ENCODE measurements at places on chromosomes 4 and X. TPM values are rescaled to one million over a fixed set of nuclear protein-coding genes. Genes with fewer than 3 reads are reported as not detected.

- no peak for DNase-seq
Measured at GRCh38 chr4:27368781-27369180, 508.1 kb downstream of the STIM2 start.

Gene PLP1
- total RNA-seq = 326 TPM

DNA sequence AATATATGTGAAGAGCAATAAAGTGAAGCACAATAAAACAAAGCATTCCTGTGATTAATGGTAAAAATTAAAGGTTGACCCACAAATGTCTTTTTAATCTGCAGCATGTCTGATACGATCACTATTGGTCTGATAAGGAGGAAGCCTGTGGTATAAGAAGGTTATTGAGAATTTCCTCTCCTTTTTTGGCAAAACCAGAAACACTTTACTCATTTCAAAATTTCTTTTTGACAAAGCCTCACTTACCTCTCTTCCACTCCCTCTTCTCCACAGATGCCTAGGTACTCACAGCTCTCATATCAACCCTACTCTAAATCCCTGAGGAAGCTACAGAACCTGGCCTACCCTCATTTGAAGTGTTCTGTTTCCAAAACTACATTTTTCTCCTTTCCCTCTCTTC is 56.1 kb downstream of the TSPAN5 start:
- DNase-seq = no peak

Gene LDB2
- total RNA-seq = 62.7 TPM

- DNase-seq = no peak
Measured at GRCh38 chr4:109728385-109728784, 1.5 kb downstream of the PLA2G12A start.

- DNase-seq = no peak
Measured at GRCh38 chr4:88743696-88744095, 46.1 kb upstream of the NAP1L5 start.

Gene MSANTD1
- 2.0 TPM for total RNA-seq

GRCh38 chr4:734075-734474 is 28.4 kb downstream of the PCGF3 start:
- no peak for DNase-seq

All from tibial nerve (tissue), 4 donors.